ENCODE measurements at places on chromosomes 1 and 21.

GRCh38 chr1:197944485-197944884 is 27.3 kb downstream of the LHX9 start:
- no peak for DNase-seq

DNA sequence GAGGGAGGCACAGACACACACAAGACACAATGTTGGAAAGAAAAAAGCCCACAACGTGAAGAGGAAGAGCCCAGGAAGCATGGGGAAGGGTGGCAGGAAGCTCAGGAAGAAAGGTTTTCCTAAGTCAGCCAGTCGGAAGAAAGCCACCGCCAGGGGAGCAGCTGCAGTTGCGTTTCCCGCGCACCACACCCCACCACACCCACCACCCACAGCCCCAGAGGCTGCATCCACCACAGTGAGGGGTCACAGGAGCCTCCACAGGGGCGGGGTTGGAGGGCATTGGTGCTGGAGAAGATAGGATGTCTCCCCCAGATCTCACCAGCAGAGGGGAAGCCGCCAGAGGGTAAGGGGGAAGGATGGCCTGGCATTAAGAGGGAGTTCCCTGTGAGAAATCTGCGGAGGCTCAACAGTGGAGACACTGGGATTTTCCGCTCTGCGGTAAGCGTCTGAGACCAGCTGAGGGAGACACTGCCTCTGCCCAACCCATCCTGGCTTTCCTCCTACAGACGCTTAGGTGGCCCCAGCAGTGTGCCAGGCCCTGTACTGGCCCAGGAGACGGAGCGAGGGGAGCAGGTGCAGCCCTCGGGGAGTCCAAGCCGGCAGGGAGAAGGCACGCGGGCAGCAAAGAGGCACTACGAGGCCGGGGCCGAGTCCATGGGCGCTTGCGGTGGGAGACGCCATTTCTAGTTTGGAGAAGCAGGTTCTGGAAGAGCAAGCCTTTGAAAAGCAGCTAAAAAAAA is 19.8 kb downstream of the PGLYRP3 start:
- no peak for DNase-seq

- DNase-seq: no peak
Observed at GRCh38 chr1:228758447-228758846, 23.2 kb downstream of the RHOU start.

DNA sequence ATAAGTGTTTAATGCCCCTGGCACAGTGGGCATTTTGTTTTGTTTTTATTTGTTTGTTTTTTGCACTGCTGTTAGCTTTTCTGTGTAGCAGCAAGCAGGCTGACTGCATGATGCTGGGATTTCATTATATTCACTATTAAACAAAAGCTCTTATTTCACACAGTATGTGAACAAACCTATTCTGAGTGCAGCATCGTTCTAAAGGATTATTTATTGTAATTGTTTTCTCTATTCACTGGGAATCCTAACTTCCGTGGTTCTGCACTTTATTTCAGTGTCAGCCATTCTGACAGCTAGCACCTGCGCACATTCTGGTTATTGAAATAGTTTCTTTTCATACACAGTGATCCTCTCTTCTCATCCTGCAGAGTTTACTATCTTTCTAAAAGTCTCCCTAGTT is 595.0 kb downstream of the NEGR1 start:
- DNase-seq: no peak

DNA sequence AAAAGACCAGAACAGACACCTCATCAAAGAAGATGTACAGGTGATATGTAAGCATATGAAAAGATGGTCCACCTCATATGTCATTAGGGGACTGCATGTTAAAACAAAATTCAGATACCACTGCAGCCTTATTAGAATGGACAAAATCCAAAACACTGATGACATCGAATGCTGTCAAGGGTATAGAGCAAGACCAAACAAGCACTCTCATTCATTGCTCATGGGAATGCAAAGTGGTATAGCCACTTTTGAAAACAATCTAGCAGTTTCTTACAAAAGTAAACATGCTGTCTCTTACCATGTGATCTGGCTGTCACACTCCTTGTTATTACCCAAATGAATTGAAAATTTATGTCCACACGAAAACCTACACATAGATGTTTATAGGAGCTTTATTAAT is 426.6 kb upstream of the ESRRG start:
- DNase-seq: no peak

Measured in NCI-H446 treated with DMSO at 0.1 percent for 48 hours (cell line).